ENCODE measurements at places on chromosomes 2 and 18.

GRCh38 chr18:12659904-12660605, 2.1 kb upstream of the SPIRE1 start:
- no peak for DNase-seq

DNA sequence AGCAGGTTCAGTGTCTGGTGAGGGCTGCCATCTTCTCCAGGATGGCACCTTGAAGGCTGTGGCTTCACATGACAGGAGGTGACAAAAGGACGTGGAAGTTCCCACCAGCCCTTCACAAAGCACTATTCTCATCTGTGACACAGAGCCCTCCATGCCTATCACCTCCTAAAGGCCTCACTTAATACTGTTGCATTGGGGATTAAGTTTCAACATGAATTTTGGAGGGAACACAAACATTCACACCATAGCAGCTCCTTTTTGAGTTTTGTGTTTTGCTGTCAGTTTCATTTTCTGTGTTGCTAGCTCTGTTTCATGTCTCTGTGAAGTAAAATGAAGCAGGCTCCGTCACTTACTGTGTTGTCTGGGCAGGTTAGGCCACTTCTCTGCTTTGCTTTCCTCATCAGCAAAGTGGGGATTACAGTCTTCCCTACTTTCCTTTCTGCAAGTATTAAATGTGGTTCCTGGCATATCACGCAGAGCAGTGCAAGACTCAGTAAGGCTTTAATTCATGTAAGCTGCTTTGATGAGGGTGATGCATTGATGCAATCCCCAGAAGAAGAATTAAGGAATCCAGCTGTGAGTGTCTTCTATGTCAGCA, 31.6 kb downstream of the LIMS1 start:
- no peak for DNase-seq

DNA sequence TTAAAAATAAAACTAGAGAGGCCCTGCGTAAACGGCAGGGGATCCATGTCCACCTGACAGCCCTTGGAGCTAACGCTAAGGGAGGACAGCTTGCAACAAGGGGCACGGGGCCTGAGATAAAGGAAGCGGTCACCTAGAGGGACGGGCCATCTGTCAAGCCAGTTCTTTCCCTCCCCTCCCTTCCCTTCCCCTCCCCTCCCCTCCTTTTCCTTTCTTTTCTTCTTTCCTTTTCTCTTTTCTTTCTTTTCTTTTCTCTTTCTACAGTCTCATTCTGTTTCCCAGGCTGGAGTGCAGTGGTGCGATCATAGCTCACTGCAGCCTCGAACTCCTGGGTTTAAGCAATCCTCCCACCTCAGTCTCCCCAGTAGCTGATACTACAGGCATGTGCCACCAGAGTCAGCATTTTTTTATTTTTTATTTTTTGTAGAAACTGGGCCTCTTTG, 34.5 kb upstream of the CTAGE1 start:
- DNase-seq = no peak

DNA sequence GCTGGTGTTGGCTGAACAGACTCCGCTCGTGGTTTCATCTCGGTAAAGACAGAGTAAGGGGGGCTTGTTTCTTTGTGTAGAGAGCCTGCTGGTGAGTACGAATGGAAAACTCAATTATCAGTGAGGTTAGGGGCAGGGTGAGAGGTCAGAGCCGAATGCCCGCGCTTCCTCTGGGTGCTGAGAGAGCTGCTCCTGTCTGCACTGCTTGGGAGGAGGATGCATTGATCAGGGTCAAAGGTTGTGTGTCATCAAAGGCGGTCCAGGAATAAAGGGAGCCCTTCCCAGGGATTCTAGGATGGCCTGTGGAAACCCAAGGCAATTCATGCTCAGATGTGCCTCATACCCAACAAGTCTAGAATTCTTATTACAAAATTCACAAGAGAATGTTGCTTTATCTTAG, 143.9 kb downstream of the MYCN start:
- DNase-seq = no peak

- DNase-seq = no peak
Observed at GRCh38 chr2:181419129-181419855, 37.9 kb upstream of the ITGA4 start.

GRCh38 chr18:31973929-31974546, 31.1 kb upstream of the TRAPPC8 start:
- no peak for DNase-seq

DNA sequence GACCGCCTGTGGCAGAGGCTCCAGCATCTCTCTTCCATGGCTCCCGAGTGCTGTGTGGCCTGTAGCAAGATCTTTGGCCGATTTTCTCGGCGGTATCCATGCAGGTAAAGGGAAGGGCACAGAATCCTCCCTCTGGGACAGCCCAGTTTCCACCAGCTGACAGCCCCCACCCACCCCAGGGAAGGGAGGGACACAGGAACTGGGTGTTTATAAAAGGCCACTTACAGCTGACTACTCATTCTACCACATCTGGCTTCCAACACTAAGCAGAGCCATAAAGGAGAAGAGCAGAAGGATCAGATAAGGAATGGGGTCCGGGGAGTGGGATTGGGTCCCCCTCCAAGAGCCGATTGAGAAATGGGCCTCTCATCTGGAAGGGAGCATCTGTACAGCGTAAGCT, 20.2 kb downstream of the RUFY4 start:
- DNase-seq = no peak

DNA sequence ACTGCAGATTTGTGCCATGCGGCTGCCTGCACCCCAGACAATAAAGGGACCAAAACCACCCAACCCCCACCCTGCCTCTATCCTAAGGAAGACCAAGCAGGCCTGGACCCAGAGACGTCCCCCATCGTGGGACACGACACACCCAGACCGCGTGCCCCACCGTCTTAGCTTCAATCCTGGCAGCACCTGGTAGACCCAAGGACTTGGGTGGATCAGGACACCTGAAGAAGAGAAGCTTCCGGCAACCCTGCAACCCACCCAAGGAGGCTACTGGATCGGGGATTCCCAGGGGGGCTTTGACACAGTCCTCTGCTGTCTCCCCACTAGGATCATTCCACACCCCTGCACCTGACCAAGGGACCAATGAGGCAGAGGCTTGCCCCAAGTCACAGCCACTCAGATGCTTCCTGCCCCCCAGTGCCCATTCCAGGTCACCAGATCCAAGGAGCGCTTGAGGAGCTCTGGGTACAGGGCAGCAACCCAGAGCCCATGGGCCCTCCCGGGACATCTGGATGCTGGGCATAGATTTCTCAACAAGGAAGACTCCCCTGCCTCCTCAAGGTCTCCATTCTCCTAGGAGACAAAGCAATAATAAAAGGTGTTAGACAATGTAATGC, 3.6 kb downstream of the ALPI start:
- DNase-seq = no peak

DNA sequence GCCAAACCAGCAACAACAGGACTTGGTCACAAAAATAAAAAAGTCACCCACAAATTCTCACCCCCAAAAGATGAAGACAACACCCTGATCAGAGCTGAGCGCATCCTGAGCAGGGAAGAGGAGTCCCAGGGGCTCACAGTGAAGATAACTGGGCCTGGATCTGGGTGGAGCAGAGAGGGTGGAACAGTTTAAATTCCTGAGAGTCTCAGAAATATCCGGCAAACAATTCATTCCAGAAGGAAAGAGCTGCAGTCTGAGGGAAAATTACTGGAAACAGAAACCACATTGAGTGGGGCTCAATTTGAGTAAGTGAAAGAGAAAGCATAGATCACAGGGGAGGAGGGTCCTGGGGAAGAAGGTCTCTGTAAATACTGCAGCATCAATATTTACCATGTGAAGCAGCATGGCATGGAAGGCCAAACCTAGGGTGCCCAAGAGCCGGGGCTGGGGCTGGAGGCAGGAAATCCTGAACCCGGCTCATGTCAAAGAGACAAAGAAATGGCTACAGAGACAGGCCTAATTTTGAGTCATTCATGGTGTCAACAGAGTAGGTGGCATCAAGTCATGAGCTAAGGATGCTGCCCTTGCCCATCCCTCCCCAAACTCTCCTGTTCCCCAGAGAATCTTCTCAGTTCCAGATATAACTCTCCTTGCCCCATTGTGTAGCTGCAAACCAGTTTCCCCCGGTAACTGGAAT, 61.4 kb upstream of the ZBTB7C start:
- no peak for DNase-seq

- no peak for DNase-seq
Observed at GRCh38 chr18:68484241-68484640, 230.7 kb downstream of the TMX3 start.

DNA sequence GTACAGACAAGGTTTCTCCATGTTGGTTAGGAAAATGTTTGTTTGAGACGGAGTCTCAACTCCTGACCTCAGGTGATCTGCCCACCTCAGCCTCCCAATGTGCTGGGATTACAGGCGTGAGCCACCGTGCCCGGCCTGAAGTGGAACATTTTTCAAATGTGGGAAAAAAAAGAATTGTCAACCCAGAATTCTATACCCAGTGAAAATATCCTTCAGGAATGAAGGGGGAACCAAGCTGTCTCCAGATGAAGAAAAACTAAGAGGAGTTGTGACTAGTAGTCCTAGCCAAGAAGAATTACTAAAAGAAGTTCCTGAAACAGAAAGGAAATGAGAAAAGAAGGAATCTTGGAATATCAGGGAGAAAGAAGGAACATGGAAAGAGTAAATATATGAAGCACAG, 25.7 kb downstream of the RAPGEF4 start:
- DNase-seq = no peak

- DNase-seq = no peak
Observed at GRCh38 chr2:68857855-68858456, 13.2 kb downstream of the BMP10 start.

GRCh38 chr2:9770308-9771100, 72.8 kb upstream of the TAF1B start:
- no peak for DNase-seq

GRCh38 chr2:42510191-42510590, 16.4 kb upstream of the KCNG3 start:
- DNase-seq = no peak

GRCh38 chr2:175557810-175558377, 376.4 kb upstream of the ATP5MC3 start:
- DNase-seq = no peak

- no peak for DNase-seq
Observed at GRCh38 chr2:158740127-158740526, 55.0 kb upstream of the DAPL1 start.

- DNase-seq = no peak
Observed at GRCh38 chr18:27860701-27861107, 316.2 kb downstream of the CDH2 start.

- DNase-seq = no peak
Observed at GRCh38 chr2:201975434-201975833, 58.2 kb upstream of the FZD7 start.

GRCh38 chr2:225400060-225400511, 576 bp downstream of the NYAP2 start:
- no peak for DNase-seq

GRCh38 chr2:241020201-241020600, 21.8 kb downstream of the SNED1 start:
- no peak for DNase-seq

DNA sequence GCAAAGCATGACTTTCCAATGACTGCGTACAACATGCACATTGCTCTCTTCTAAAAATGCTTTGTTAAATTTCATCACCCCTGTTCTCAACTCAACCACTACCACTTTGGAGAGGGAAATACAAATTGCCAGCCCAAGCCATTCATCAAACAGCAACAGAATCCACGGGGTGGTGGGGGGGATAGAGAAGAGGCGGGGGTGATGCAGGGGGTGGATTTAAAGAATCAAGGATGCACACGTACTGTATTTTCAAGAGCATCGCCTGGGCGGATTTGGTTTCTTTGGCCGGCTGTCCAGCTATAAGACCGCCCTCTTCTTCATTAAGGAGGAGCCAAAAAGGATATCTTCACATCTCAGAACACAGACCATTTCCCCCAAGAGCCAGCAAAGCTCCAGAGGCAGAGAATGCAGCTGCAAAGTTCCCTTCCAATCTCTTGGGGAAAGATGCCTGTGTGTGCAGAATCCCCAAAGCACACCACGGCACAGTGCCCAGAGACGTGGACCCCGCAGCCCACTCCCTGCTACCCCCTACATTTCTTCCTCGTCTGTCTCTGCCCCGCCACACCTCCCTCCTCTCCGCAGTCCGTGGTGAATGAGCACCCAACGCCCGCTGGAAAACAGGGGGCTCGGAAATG, 977 bp downstream of the SLC8A1 start:
- DNase-seq = no peak

GRCh38 chr18:25724997-25725396, 365.4 kb downstream of the SS18 start:
- no peak for DNase-seq

DNA sequence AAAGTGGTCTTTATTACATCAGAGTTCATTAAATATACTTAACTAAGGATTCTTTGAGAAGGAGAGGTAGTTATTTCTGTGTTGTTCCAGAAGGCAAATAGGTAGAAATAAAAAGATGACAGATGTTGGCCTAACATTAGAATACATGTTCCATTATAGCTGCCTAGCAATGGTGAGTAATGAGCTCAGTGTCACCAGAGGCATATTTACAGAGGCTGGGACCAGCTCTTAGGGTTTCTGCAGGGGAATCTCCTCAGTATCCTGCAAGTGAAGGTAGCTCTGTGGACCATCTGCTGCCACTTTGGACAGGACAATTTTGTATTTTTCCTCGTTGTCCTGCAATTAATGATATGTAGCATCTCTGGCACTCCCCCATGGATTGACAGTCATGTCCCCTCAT, 416.0 kb downstream of the THSD7B start:
- no peak for DNase-seq

GRCh38 chr2:232873292-232873908, 3.3 kb downstream of the SNORC start:
- DNase-seq = no peak

DNA sequence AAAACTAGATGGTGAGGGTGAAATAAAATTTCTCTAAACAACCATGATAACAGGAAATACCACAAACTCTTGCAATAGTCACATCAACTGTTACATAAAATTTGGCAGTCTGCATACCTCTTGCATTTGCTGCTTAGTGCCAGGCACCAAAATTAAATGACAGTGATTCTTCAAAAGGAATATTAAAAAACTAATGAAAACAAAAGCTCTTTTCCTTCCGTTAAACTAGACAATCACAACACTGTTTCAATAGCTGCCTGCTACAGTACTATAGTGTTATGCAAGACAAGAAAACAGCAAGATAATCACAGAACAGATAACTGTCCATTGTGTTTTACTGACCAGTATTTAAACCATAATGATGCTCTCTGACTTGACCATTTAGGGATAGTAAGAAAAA, 239.0 kb upstream of the SMAD7 start:
- no peak for DNase-seq

- DNase-seq = no peak
Observed at GRCh38 chr18:36762074-36762473, 66.7 kb downstream of the TPGS2 start.
